ENCODE measurements at places on chromosomes 6 and 20.

DNA sequence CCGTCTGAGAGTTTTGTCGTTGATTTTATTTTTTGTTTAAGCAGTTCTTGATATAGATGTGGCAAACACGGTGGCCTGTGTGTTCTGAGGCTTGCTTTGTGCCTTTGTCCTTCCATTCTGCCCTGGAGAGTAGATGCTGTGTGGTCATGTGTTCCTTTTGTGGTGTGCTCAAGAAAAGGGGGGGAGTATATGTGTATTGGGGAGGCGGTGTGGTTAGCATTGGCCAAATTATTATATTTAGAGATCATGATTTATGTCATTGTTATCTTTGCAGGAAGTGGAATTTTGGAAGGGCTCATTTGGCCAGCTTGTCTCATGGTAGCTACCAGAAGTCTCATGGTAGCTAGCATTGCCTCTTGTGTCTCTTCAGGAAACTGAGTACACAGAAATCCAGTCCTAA lies 16.4 kb downstream of the RREB1 start:
- DNase-seq, result no peak

DNA sequence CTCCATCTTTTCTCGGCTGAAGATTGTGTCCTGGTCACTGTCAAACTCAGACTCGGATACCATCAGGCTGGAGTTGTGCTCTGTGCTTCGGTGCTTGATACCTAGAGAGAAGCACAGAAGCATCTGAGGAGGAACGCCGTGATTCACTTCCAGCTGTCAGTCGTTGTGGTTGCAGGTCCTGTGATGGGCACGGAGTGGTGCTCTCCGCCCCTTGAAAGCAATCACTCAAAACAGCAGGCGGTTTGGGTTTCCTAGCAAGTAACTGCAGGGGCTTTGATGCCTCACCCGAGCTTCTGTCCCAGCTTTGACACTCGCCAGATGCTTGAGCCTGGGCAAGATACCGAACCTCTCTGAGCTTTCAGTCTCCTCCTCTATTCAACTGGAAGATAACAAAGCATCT lies 52.5 kb downstream of the ALDH5A1 start:
- peak; percentile 42 for DNase-seq

DNA sequence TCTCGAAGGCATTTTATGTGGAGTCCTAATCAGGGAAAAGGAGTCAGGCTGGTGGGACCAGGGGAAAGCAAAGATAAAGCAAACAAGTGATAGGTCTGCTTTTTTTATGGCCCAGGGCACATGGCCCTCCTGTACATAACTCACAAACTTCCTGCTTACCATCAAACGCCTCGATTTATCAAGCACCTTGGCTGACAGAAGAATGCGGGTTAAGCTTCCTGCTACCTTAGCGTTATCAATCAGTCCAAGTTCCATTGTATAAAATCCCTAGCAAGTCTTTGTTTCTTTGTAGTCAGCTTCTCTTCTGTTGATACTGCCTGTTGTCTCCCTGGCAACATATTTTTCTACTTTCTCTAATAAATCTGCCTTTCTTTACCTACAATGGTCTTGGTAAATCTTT lies 4.1 kb upstream of the TRIM27 start:
- no peak for DNase-seq

GRCh38 chr6:167311286-167311685 lies 13.6 kb upstream of the TTLL2 start:
- DNase-seq, result no peak

DNA sequence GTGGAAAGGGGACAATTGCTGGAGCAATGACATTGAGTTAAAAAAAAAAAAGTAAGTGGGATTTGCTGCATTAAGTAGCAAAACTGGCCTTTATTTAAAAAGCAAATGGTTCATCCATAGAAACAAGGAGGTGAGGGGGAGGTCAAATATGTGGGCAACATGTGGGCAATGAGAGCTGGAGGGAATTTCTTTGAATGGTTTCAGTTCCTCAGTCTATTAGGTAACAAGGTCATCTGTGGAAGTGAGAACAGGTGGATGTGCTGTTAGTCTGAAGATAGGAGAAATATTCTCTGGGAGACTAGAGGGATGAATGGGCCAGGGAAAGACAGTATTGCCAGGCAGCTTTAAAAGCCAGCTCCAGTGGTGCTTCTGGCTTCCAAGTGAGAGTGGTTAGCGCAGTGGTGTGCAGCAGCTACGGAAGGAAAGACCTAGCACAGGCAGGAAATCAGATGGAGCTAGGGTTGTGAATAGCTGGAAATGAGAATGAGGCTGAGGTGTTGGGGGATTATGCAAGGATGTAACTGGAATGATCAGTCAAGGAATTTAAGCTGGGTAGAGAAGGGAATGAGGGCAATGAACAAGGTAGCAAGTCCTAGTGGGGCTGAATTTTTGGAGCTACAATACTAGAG lies 727.6 kb downstream of the PTPRT start:
- no peak for DNase-seq

DNA sequence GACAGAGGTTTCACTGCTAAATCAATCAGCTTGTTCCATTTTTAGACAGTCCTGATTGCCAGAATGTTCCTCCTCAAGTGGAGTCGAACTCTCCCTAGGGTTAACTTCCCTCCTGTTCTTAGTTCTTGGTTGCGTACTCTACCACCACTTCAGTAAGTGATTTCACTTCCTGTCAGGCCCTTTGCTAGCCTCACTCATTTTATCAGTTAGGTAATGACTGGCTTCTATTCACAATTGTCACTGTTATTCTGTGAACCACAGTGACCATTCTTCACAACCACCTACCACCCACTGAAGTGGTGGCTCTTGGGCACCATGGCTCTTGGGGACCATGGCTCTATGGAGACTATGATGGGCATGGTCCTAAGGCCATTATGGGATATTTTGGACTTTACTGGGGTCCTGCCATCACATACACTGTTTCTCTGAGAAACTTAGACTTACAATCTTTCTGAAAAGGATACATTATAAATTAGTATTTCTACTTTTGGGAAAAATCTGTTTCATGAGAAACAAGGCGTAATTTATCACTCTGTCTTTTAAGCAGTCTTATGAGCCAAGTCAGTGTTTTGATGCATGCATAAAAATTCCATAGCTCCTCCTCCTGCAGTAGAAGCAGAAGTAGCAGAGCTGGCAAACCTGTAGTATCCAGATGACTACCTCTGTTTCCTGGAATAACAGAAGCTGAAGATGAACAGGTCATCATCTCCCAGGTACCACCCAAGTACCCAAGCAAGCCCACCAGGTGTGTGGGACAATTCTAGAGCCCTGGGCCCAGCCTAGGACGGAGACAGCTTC lies 66.3 kb downstream of the ATXN1 start:
- DNase-seq, result no peak

DNA sequence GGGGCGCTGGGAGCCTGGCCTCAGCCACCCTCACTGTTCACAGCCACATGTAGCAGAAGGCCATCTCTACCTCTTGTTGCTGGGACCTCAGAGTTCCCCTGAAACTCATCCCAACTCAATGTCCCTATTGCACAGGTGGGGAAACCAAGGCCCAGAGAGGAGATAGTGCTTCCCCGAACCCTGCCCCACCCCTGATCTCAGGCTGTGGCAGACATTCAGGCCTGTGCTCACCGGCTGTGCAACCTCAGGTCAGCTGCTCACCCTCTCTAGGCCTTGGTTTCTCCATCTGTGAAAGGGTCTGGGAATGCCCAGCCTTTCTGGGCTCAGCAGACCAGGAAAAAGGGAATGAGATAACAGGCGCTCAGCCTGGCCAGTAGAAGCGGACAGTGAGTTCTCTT lies 6.4 kb upstream of the SLC52A3 start:
- DNase-seq, result no peak

DNA sequence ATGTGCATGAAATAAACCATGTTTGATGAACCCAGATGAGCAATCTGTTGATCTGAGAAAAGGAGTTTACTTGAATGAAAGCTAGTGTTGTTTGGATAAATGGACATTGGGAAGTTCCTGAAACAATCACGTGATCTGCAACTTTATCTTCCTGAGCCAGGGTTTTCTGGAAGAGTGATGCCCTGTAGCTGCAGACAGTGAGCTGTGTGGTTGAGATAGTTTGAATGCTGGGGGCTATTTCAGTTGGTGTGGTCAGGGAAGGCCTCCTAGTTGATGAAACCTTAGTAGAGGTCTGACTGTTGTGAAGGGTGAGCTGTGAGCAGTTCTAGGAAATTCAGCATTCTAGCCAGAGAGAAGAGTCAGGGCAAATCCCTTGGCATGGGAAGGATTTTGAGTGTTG lies 643.7 kb downstream of the UTRN start:
- no peak for DNase-seq

DNA sequence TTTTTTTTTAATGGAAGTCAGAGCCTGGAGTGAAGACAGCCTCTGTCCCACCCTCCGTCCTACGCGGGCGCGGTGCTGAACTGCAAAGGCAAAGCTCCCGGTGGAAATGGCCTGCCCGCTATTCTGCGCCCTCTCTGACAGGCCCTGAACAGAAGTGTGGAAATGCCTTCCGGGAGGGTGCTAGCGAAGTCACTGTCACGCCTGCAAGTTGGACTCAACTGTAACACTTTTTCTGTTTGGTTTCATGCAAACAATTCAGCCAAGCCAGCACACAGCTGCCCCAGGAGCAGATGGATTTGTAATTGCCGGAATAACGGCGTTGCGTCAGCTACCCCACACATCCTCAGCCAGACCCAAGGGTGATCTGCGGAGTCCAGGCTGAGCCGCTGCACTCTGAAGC lies 107.6 kb downstream of the PSMB1 start:
- no peak for DNase-seq

DNA sequence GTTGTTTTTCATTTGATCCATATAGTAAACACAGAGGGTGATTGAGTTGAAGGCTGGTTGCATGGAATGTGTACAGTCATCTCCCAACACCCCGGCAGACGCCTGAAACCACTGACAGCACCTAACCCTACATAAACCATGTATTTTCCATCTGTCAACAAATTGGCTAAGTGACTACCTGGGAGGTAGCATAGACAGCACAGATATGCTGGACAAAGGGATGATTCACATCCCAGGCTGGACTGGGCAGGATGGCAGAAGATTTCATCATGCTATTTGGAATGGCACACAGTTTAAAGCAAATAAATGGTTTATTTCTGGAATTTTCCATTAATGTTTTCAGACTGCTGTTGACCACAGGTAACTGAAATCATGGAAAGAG lies 4.4 kb upstream of the VIP start:
- no peak for DNase-seq

- no peak for DNase-seq
Observed at GRCh38 chr20:1491281-1491840, at the start of gene SIRPB2. Gene SIRPB2 (minus strand): TSS chr20:1491420. CDS start chr20:1491359, 61 bp downstream.

GRCh38 chr6:75318900-75319299 lies 34.3 kb upstream of the TMEM30A start:
- DNase-seq, result no peak

DNA sequence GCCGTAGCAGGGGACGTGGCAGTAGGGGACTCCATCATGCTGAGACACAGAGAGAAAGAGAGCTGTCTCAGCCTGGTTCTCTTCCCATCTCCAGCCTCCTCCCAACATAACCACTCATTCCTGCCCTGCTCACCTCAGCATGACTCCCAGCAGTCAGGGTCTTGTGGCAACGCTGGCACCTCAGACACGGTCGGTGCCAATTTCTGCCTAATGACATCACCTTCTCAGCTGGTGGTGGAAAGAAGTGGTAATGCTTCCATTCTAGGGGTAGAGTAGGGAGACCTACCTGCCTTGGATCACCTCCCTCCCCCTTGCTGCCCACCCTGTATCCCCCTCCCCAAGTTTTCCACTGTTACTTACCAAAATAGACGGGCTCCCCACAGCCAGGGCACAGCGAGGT lies 2.5 kb downstream of the CRIP3 start:
- no peak for DNase-seq

DNA sequence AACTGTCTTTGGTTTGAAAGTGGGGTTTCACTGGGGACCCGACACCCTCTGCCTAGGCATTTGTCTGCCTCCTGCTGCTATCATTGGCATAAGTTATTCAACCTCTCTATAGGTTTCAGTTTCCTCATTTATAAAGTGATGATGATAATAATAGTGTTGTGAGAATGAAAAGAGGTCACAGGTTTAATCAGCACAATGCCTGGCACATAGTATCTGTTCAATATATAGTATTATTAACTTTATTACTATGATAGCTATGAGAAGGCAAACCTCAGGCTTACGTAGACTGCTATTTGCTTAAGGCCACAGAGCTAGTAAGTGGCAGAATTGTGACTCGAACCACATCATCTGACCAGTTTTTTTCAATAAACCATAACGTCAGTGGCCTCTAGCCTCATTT lies 256.8 kb downstream of the CDKAL1 start:
- no peak for DNase-seq

DNA sequence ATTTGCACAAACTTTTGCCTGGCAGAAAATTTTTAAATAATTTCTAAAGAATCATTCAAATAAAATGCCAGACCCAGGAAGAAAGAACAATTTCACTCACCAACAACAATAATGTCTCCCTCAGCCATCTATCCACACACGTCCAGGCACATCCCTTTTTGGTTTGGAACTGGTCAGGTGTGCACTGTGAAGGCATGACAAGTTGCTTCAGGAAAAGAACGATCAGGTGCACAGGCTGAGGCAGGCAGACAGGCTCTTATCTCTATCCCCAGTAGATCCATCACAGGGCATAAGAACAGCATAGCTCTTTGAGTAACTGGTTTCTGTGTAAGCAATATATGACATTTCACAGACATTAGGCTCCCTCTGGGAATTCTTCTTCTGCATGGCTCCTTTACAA lies 18.1 kb upstream of the NXT1 start:
- no peak for DNase-seq

- no peak for DNase-seq
Observed at GRCh38 chr6:13716225-13716954, 4.8 kb upstream of the RANBP9 start.

DNA sequence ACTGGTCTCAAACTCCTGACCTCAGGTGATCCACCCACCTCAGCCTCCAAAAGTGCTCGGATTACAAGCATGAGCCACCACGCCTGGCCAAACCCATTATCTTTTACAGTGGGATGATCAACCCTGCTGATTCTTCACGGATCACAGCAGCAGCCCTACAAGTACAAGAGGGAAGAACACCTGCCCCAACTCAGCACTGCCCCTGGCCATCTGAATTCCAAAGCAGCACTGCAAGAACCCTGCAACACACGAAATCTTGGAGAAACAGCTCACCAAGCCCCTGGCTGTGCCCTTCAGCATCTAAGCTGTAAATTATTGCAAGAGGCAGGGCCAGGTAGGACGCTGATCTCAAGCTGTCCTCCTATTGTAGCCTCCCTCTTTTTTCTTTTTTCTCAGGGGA lies 54.5 kb upstream of the MC3R start:
- no peak for DNase-seq

GRCh38 chr6:118537574-118537973 lies 10.5 kb upstream of the PLN start:
- no peak for DNase-seq

GRCh38 chr20:24948939-24949679 lies at the start of gene CST7:
Gene CST7 (plus strand): TSS chr20:24949269. CDS start chr20:24949506, 237 bp downstream.
- DNase-seq, result peak; percentile 86

DNA sequence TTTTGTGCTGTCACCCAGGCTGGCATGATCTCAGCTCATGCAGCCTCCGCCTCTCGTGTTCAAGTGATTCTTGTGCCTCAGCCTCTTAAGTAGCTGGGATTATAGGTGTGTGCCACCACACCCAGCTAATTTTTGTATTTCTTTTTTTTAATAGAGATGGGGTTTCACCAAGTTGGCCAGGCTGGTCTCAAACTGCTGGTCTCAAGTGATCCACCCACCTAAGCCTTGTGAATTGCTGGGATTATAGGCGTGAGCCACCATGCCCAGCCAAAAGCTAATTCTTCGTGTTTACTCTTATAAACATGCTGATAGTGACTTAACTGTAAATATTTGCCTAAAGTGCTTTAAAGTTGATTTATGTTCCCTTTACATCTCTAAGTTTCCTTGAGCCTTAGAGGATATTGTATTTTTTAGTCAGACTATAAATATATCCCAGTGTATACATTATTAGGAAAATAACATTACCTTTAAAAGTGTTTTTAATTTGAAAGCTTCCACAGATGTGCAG lies 91.7 kb downstream of the COL21A1 start:
- no peak for DNase-seq
